Activated effector memory CD4-positive, alpha-beta T cell treated with Interleukin-2 at 50 U/mL for 16 hours (primary cell): ENCODE measurements at places on chromosomes 4 and X.

DNA sequence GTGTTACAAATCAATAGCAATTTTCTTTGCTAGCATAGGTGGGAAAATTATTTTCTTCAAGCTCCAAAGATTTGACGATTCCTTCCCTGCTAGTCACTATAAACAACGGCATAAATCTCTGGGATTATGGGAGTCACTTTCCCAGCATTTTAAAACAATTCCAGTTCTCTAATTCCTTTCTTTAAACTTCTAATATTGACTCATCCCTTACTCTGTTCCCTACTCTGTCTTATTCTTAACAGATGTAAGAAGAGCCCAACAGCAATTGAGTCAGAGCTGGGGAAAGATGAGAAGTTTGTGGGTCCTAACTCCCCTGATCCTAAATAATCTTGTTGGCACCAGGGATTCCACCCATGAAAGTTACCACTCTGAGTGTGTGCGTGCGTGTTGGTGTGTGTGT, 47.4 kb upstream of the IL21 start:
- no peak for DNase-seq

DNA sequence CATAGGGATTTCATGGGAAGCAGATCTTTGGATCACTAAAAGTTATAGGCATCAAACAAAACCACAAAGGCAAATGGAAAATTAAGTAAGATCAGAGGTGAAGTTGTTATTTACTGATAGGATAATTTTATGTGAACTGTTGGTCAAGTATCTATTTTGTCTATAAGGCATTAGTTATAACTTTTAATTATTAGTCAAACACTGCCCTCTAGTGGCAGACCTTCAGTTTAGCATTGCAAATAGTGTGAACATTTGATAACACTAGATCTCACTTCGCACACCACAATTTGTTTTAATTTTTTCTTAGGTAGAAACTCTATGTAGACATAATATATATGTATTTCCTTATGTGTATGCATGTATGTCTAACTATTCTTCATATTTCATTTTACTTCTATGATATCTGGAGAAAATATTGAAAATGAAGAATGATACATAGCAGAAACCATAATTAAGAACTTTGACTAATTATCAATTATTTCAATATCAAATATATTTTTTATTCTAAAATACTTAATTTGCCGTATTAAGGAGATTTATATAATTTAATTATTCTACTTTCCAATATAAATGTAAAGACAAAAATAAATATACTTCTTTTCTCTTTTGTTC, 214.5 kb upstream of the TACR3 start:
- DNase-seq: no peak

DNA sequence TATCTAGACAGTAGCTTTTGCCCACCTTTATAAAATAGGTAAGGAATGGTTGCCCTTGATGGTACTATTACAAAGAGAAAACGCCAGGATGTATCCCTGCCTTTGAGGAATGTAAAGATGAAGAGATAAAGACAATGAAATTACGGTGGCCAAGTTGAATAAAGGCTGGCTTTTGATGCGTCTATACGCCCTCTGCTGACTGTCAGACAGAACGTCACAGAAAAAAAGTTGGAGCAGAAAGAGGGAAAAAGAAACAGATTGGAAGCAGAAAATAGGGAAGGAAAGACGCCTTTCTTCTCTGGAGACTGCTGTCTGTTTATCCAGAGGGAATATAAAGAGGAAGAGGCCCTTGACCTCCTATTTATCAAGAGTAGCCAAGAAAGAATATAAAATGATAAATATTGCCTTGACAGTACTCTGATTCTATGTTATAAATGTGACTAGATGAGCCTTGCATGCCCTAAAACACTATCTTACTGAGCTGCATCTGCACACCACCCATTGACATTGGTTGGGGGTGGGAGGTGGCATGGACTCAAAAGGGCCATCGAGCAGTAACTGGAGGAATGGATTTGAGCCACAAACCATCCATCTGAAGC, 30.6 kb downstream of the PCDH19 start:
- no peak for DNase-seq

- no peak for DNase-seq
Observed at GRCh38 chr4:17447675-17448298, 64.1 kb downstream of the QDPR start.

- no peak for DNase-seq
Observed at GRCh38 chr4:34112573-34112972, 2131.7 kb downstream of the ARAP2 start.
